ENCODE measurements at places on chromosomes 4 and X.

GRCh38 chr4:186024637-186025407, 44.1 kb upstream of the TLR3 start:
- no peaks in the 10 kb centered on the region for H3K27me3 ChIP-seq
- H3K36me3 ChIP-seq: no peaks in the 10 kb centered on the region
- no peak overlapping the region for H3K27ac ChIP-seq

- no peaks in the 10 kb centered on the region for H3K27me3 ChIP-seq
- DNase-seq: no peak
- H3K4me1 ChIP-seq: no peaks in the 10 kb centered on the region
- no peaks in the 10 kb centered on the region for H3K36me3 ChIP-seq
- no peak overlapping the region for H3K4me3 ChIP-seq
- no peak overlapping the region for H3K27ac ChIP-seq
Observed at GRCh38 chr4:154205471-154205870, 286.1 kb downstream of the DCHS2 start.

GRCh38 chrX:92232182-92232581, 453.0 kb downstream of the PCDH11X start:
- DNase-seq: no peak
- no peak overlapping the region for H3K4me3 ChIP-seq
- no peaks in the 10 kb centered on the region for H3K36me3 ChIP-seq
- H3K27ac ChIP-seq: no peak overlapping the region

DNA sequence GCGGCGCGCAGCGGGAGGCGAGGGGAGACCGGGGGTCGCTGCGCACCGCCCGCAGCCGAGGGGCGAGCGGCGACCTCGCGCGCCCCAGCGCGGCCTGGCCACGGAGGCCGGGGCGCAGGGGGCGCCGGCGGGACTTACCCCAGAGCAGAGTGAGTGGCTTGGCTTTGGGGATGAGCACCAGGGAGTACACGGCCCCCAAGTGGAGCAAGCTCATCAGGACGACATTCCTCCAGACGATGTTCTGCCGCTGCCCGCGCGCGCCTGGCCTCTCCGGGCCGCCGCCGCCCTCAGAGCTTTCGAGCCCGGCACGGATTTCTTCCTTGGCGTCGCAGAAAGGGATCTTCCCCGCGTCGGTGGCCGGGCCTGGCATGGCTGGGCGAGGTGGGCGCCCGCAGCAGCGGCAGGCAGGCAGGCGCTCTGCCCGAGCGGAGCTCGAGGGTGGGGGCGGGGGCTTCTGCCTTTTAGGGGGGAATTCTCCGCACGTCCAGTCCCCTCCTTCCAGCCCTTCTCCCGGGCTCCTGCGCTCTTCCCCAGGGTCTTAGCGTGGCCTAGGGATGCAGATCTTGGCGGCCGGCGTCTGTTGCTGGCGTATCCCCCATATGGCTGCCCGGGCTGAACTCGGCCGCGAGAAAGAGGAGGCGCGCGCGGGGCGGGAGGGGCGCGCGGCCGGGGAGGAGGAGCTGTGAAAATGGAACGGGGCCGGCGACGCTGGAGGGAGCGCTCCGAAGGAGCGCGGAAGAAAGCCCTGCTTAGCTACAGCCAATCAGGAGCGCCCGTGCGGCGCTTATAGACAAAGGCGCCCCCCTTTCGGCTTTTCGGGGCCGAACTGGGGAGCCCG, at the start of gene SCD5:
Gene SCD5, minus strand, starts transcription at position 629 of the 838 bp plus-strand sequence. Its CDS starts 259 bp downstream, at position 370.
- peak within 1 kb of the TSS; percentile 33 for H3K27ac ChIP-seq
- H3K36me3 ChIP-seq: no peaks in the 10 kb centered on the region
- peaks cover 8% of the 10 kb centered on the region for H3K4me1 ChIP-seq
- peak; percentile 85 for DNase-seq

DNA sequence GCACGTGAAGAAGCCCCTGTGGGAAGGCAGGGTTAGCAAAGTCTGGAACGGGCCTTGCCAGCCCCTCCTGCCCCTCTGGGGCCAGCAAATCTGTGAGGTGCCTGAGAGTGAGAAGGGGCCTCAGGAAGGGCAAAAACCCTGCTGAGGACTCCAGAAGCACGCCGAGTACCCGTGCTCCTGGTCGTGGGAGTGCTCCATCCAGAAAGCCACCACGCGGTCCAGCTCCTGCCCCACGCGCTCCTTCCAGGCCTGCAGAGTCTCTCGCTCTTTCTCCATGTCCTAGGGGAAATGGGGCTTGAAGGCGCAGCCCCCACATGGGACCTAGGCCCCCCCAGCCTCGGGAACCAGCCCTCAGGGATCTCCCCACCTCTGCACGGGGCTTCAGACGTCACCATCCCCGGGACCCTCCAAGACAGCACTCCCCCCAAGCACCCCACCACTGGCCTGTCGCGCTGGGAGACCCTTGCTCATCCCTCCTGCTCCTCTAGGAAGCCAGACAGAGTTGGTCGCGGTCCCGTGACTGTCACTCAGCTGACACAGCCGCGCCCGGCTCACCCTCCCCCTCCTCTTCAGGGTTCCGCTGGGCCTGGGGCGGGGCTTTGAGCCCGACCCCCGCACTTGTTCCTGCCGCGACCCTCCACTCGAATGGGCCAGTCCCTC, at the start of gene RENBP:
Gene RENBP, minus strand, starts transcription at position 504 of the 660 bp plus-strand sequence. Its CDS starts 33 bp downstream, at position 471.
- H3K27me3 ChIP-seq: no peaks in the 10 kb centered on the region

- DNase-seq: no peak
- no peak overlapping the region for H3K27ac ChIP-seq
- no peaks in the 10 kb centered on the region for H3K36me3 ChIP-seq
- no peak overlapping the region for H3K4me3 ChIP-seq
Observed at GRCh38 chr4:165508372-165509120, 129.7 kb downstream of the CPE start.

- DNase-seq: no peak
- peaks cover 4% of the 10 kb centered on the region for H3K4me1 ChIP-seq
- peak overlapping the region; percentile 35 for H3K27ac ChIP-seq
- H3K4me3 ChIP-seq: no peak overlapping the region
Observed at GRCh38 chr4:78630615-78631014, 79.0 kb downstream of the ANXA3 start.

DNA sequence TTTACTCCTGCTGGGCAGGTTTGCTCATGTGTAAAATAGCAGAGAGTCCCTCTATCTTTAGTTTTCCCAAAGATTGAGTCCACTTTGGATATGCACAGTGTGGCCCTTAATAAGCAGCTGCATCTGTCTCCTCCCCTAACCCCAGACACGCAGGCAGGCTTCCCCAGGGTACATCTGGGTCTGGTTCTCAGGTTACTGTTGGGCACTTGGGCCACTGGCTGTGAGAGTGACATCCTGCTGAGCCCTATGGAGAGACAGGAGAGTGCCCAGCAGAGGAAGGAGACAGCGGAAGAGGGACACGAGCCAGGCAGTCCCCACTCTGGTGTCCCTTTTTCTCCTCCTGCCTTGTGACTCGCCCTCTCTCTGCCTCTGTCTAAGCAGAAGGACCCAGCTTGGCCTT, 16.0 kb downstream of the XK start:
- H3K27me3 ChIP-seq: no peaks in the 10 kb centered on the region
- no peak overlapping the region for H3K4me3 ChIP-seq
- DNase-seq: no peak
- no peaks in the 10 kb centered on the region for H3K4me1 ChIP-seq

- H3K4me3 ChIP-seq: no peak overlapping the region
- H3K27ac ChIP-seq: no peak overlapping the region
- no peaks in the 10 kb centered on the region for H3K4me1 ChIP-seq
- no peaks in the 10 kb centered on the region for H3K27me3 ChIP-seq
Observed at GRCh38 chrX:121307449-121307848, 260.0 kb downstream of the GLUD2 start.

- no peaks in the 10 kb centered on the region for H3K36me3 ChIP-seq
- no peak overlapping the region for H3K4me3 ChIP-seq
- DNase-seq: no peak
- no peaks in the 10 kb centered on the region for H3K27me3 ChIP-seq
Observed at GRCh38 chrX:120660637-120661036, 30.8 kb upstream of the C1GALT1C1 start.

DNA sequence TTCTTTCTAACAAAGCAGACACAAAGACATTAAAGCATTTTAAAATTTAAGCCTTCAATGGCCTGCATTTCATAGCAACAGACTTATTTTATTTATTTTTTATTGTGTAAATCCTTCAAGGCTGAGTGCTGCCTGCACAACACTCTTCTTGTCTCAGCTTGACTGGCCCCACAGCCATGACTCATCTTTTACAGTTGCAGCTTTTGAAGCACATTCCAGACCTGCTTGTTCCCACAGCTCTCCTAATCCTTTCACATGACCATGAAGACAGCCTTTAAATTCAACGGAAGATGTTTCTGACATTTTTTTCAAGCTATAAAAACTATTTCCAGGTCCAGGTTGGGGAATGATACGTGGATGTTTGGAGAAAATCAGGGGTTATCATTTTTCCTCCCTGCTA, 276.9 kb upstream of the TACR3 start:
- DNase-seq: peak; percentile 33
- no peaks in the 10 kb centered on the region for H3K4me1 ChIP-seq

Data from kidney (tissue), 22 donors.